ENCODE measurements at places on chromosomes 6 and 20.

- DNase-seq: no peak
These were observed 163.2 kb upstream of the ARID1B start for GRCh38 chr6:156613996-156614395.

GRCh38 chr6:161922631-161923119 is 648.8 kb upstream of the AGPAT4 start:
- no peak for DNase-seq

DNA sequence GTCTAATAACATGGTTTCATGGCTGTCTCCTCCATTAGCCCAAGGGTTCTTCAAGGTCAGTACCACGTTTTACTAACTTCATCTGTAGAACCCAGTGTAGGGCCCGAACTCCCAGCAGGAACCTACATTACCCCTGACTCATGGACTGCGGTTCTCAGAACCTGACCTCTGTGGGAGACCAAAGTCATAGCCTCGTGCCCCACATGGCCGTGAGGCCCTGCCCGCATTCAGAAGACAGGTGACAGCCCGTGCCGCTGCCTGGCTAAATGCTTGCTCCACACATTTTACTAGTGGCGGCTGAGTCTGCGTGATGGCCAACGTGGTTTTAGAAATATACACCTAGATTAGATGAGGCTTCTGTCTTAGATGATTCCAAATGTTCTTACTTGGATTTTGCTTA is 94.9 kb downstream of the CDH4 start:
- no peak for DNase-seq

GRCh38 chr6:110699780-110700179 is 115.5 kb downstream of the CDK19 start:
- no peak for DNase-seq

Data from progenitor cell of endocrine pancreas (in vitro differentiated cells).